Activated T-helper 2 cell treated with anti-CD3 and anti-CD28 coated beads, Interferon-gamma antibody, Interleukin-2, Interleukin-4, amounts not matched to agents 10 μg/mL and 5 μg/mL and 100 μg/mL, durations not matched to agents 14 hours and 24 hours and 36 hours (primary cell): ENCODE measurements at places on chromosomes 5 and 9. TPM values are rescaled to one million over a fixed set of nuclear protein-coding genes. Genes with fewer than 3 reads are reported as not detected.

DNA sequence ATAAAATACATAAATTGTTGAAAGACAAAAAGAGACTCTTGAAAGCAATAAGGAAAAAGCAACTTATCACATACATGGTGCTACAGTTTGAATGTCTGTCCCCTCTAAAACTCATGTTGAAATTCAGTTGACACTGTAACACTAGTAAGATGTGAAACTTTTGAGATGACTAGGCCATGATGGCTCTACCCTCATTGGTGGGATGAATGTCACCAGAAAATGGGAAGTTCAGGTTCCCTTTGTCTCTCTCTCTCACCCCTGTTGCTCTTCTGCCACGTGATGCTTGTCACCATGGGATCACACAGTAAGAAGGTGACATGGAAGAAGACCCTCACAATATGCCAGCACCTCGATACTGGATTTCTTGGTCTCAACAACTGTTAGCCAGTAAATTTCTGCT lies 50.3 kb upstream of the SPTLC1 start:
- no peaks in the 10 kb centered on the region for H3K4me1 ChIP-seq
- no peak overlapping the region for H3K27ac ChIP-seq
- H3K4me3 ChIP-seq, result no peak overlapping the region
- peaks cover 4% of the 10 kb centered on the region for H3K27me3 ChIP-seq
- no peak for DNase-seq
- no peaks in the 10 kb centered on the region for H3K36me3 ChIP-seq

DNA sequence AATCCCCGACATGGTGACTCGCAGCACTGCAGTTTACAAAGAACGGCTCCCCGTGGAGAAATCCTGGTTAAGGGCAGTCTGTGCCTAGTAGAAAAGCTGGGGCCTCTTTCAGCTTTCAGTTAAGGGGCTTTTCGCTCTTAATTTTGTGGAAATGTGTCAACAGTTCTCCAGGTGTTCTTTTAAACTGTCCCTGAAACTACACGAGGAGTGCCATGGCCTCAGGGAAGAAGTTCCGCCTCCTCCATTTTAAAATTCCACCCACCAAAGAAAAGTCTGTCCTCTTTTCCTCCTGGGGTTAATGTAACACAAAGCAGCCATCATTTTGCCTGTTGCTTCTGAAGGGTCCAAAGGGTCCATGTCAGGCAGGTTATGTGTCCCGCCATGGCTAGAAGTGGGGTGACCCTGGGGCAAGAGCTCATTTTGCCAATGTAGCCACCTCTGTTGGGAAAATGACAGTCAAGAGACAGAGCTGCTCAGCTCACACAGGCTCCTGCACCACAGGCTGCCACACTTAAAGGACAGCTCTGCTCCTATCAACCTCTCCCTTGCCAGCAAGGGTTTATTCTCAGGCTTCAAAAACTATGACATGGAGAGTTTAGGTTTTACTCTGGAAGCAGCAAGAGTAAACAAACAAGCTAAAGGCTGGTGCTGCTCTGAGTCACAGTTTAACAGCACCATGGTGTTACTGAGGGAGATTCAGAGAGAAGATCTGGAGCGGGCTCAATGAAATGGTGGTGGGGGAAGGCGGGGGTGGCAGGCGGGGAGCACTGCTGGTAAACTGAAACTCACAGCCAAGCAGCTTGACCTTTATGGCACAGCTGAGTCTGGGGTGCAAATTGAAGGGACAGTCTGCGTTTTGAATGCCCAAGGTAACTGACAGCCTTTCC lies 3.2 kb downstream of the WHRN start:
- no peak overlapping the region for H3K4me3 ChIP-seq
- H3K4me1 ChIP-seq, result peaks cover 10% of the 10 kb centered on the region
- DNase-seq, result no peak
- H3K27me3 ChIP-seq, result peaks cover 39% of the 10 kb centered on the region
- H3K27ac ChIP-seq, result no peak overlapping the region
- H3K36me3 ChIP-seq, result no peaks in the 10 kb centered on the region

Gene GBGT1
- total RNA-seq, result 6.8 and 7.4 TPM in 2 replicates

Gene CCNO
- 0.27 TPM in 1 of 2 replicates, not detected in the other for total RNA-seq

Gene SH2D3C
- total RNA-seq, result 23.6 and 25.1 TPM in 2 replicates
